ENCODE measurements at places on chromosomes 12 and 14.

DNA sequence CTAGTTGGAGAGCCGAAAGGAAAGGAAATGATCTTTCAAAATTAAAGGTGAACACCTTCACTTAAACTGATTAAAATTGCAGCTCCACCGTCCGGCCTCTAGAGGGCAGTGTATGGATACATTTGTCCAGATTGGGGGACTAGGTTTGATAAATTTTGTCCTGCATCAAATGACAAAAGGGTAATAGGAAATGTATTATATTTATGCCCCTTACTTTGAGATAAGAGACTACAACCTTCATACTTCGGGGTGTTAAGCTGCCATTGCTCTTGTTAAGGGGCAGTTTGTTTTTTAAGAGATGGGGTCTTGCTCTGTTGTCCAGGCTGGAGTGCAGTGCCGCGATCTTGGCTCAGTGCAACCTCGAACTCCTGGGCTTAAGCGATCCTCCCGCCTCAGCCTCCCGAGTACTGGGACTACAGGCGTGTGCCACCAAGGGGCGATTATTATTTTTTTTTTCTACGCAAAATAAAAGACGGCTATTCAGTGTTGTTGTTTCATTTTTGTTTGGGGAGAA, 818 bp upstream of the SUOX start:
- no peak for DNase-seq

DNA sequence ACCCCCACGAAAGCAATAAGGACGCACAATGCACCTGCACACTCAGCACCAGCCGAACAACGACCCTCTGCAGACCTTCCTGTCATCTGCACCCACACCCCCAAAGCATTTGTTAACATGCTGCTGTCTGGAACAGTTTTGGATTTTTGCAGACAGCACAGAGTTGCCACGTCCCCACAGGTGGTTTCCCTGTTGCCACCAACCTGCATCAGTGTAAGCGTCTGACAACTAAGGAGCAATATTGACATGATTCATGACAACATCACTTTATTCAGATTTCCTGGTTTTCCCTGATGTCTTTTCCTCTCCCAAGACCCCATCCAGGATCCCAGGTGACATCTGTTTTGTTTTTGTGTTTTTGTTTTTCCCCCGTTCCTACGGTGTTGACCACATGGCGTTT, 150.7 kb upstream of the C14orf180 start:
- DNase-seq = no peak

- no peak for DNase-seq
Observed at GRCh38 chr14:103966631-103967030, 24.3 kb upstream of the RD3L start.

DNA sequence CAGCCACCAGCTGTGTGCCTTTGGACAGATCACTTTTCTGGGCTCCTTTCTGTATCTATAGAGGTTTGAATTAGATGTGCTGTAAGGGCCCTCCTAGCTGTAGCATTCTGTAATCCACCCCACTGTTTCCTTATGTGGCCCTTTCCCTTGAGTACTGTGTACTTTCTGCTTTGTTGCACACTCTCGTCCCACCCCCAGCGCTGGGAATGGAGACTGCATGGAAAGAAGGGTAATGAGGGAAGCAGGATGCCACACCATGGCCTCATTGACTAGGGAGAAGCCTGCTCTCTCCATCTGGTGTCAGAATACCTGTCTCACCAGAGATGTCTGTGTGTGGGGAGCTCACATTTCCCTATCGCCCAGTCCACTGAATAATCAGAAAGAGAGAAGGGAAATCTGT, 13.6 kb upstream of the GALNT16 start:
- DNase-seq = no peak

DNA sequence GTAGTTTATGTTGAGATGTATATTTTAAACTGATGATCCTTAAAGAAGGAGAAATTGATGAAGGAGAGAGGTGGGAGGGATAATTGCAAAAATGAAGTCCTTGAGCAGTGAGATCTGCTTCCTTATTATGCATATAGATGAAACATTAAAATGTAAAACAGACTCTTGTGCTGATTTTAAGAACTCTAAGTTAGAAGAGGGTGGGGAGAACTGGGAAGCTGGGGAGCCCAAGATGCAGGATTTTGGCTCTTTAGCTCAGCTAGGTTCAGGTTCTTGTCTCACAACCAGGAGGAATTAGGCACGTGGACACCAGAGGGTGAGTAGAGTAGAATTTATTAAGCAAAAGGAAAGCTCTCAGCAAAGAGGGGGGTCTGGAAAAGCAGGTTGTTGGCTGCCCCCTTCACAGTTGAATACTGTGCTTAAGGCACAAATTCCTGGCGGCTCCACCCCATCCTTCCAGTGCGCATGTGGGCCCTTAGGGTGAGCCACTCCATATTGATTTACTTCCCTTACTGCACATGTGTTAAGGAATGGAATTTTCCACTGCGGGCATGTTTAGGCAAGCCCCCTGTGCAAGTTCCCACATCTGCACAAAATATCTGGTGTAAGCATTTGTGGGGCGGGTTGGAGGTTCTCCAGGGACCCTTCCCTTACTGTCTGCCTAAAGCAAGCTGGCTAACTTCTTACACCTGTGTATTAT, 141.9 kb downstream of the BICD1 start:
- DNase-seq = no peak

GRCh38 chr12:110262442-110263388, 18.3 kb upstream of the ATP2A2 start:
- DNase-seq = no peak

GRCh38 chr12:26441434-26441833, 246.1 kb downstream of the SSPN start:
- DNase-seq = no peak

GRCh38 chr12:90679674-90680073, 275.3 kb downstream of the CCER1 start:
- no peak for DNase-seq

GRCh38 chr12:107287436-107288413, 194.4 kb upstream of the CRY1 start:
- DNase-seq = no peak
